ENCODE measurements at places on chromosomes 1 and 21. TPM values are rescaled to one million over a fixed set of nuclear protein-coding genes. Genes with fewer than 3 reads are reported as not detected.

GRCh38 chr1:184583849-184584248 is 170.8 kb downstream of the EDEM3 start:
- DNase-seq = no peak

GRCh38 chr21:41674402-41674801 is 92.5 kb downstream of the RIPK4 start:
- DNase-seq = no peak

- no peak for DNase-seq
Observed at GRCh38 chr1:172907834-172908326, 142.9 kb downstream of the TNFSF18 start.

- no peak for DNase-seq
Observed at GRCh38 chr1:29805896-29806160, 569.5 kb downstream of the PTPRU start.

The ETV3L gene
- not detected for polyA plus RNA-seq

GRCh38 chr1:151458802-151459330 is 428 bp downstream of the POGZ start:
- DNase-seq = peak; percentile 35

The CORT gene
- polyA plus RNA-seq = not detected

DNA sequence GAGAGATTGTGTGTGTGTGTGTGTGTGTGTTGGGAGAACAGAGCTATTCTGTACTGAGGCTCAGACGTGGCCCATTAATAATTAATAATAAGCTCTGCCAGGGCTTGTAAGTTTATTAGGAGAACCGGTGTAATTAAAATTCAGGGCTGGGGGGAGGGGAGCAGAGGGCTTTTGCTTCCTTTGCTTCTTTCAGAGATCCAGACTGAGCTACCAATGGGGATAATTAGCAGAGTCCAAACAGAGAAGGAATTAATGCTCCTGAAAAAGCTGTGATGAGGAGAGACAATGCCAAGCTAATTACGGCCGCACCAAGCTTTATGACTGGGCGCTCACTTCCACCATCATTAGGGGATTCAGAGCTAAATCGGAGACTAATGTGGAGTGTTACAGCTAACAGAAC is 4.5 kb downstream of the SYT6 start:
- DNase-seq = no peak

The SPRR1B gene
- not detected for polyA plus RNA-seq

DNA sequence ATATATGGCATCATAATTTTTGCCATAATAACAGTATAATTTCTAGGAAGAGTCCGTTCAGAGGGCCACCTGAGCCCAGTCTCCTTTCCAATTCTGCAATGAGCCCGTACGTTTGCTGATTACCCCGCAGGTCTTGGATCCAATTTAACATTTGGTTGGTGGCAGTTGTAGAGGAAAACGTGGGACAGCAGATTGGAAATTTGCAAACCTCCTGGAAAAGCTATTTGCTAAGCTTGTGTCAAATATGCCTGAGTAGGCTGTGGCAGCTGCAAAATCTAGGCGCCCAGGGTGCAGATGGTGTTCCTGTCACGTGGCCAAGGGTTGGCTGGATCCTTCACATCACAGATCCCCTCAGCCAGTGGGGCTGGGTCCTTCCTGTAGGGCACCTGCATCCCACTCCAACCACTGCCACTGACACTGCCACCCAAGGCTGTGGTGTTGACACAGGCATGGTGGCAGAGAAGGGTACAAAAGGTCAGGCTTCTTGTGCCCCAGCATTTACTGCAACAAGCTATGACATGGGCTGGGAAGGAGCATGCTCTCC is 174.8 kb upstream of the SYT6 start:
- no peak for DNase-seq

The CHIA gene
- not detected for polyA plus RNA-seq

The ABCB10 gene
- 5.2 TPM for polyA plus RNA-seq

GRCh38 chr1:200351826-200352549 is 57.8 kb downstream of the ZNF281 start:
- peak; percentile 56 for DNase-seq

GRCh38 chr1:17527036-17527914 is 12.2 kb upstream of the ARHGEF10L start:
- DNase-seq = no peak

DNA sequence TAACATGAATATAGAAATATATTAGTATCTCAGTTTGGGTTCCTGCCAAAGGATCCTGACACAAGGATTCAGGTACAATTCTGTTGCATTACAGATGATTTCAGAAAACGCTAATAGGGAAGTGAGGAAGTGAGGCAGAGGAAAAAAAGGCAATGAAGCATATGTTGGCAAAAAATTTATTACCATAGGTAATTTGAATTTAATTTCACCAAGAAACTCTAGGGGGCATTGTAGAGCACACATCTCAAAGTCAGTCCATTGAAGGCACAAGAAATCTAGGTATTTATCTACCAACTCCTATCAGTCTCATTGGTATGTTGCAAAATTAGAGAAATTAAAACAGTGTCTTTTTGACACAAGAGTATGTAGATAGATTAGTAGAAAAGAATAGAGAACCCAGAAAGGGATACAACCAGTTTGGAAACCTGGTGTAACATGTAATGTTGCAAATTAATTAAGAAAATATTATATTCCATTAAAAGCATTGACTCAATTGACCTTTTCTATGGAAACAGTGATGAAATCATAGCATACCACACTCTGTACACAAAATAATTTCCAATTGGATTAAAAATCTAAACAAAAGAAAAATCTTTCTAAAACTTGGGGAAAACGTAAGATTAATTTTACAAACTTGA is 104.9 kb upstream of the SNX7 start:
- DNase-seq = peak; percentile 31

DNA sequence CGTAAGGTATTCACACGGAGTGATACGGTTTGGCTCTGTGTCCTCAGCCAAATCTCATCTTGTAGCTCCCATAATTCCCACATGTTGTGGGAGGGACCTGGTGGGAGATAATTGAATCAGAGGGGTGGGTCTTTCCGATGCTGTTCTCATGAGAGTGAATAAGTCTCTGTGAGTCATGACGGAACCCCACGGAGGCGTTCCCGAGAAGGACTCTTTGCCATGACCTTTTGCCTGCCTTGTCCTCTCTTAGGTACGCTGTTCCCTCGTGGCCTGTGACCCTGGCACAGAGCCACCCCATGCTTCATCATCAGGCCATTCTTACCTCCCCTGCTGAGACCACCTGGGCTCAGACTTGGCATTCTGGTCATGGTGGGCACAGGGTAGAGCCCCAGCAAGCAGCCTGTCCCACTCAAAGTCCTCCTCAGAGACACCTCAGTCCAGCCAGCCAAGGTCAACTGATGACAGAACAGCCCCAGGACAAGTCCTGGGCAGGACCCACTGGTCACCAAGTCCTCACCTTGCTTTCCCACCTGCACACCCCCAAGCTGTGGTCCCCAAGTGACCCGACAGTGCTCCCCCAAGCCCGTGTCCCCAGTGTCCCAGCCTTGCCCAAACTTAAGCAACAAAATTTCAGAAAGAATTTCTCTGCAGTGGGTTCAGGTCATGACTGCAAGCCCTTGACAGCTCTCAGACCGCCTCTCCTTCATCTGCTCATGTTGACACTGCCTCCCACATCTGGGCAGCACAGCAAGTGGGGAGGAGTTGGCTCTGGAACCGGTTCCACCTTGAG is 158.4 kb downstream of the ACTL8 start:
- no peak for DNase-seq

- no peak for DNase-seq
Observed at GRCh38 chr1:35763201-35763600, 6.6 kb downstream of the CLSPN start.

- DNase-seq = no peak
Observed at GRCh38 chr1:228072658-228073043, 9.9 kb upstream of the ARF1 start.

- DNase-seq = no peak
Observed at GRCh38 chr1:48048064-48048463, 50.9 kb upstream of the TRABD2B start.

The PEX14 gene
- 19.5 TPM for polyA plus RNA-seq

DNA sequence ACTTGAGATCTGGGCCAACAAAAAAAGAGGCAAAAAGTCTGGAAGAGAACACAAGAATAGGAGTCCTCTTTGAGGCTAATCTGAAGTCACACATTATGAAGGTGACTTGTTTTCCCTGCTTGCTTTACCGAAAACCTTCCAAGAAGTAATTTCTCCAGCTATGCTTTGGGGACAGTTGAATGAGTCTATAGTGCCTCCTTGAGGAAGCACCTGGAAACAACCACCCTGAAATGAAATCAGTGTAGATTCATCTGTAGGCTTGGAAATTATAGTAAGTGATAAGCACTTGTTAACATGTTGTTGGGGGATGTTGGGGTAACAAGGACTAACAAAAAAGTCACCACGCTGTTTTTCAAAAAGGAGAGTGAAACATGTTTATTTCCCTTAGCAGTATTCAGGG is 23.4 kb upstream of the RPTN start:
- no peak for DNase-seq

DNA sequence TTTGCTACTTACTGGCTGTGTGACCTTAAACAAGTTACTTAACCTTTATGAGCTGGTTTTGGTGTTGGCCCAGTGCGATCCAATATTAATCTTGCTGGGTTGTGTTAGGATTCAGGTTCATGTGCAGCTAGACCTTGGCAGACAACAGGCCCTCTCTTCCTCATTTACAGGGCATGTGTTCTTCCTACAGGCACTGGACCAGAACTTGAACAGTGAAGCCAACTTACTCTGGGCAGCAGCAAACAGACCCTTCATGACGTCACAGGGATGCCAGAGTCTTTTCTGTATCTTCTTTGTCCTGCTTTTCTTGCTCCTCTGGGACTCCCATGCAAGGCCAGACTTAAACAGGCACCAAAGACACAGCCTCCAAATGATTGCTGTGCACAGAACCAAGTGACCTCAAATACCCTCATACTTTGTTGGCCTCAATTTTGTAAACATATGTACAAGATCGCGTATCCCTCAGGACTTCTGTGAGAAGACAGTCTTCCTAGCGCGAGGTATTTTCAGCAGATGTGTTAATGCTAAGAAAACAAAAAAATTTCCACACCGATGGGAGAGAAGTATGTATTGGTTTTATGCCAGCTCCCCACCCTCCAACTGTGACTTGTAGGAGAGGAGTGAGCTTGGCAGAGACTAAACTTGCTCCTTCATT is 73.7 kb downstream of the URB2 start:
- no peak for DNase-seq

The PGLYRP4 gene
- polyA plus RNA-seq = not detected

DNA sequence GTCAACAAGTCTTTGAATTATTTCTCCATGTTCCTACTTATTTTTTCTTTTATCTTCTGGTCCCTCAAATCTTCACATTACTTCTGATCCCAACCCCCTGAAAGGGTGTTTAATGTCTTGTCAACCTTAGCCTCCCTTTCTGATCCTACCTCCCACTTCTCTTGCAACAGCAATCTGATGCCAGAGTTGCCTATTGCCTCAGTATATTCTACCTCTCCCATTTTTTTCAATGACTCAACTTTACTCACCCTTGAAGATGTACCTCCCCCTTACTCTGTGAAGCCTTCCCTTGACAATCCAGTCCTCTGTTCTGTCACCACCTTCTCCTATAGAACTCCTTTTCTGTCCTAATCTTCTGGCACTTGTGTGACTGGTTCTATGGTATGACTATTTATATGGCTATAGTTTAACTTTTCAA is 99.5 kb upstream of the CD55 start:
- no peak for DNase-seq

DNA sequence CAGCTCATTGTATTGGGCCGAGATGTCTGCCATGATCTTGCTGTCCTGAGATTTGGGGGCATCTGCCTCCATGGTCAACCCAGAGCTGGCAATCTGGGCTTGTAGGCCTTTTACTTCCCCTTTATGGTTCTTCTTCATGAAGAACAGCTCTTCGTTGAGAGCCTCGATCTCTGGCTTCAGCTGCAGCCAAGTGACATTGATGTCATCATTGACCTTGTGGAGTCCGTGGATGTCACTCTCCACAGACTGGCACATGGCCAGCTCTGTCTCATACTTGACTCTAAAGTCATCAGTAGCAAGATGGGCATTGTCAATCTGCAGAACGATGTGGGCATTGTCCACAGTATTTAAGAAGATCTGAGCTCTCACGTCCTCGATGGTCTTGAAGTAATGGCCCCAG is 29.2 kb downstream of the RAP1A start:
- no peak for DNase-seq

The CYYR1 gene
- polyA plus RNA-seq = 13.2 TPM

- no peak for DNase-seq
Observed at GRCh38 chr1:209080170-209080781, 503.2 kb upstream of the CAMK1G start.

GRCh38 chr1:237074371-237075117 is 32.6 kb downstream of the RYR2 start:
- DNase-seq = no peak

The LCE1D gene
- not detected for polyA plus RNA-seq

The SPRR2B gene
- not detected for polyA plus RNA-seq

GRCh38 chr1:39959651-39960333 is 4.8 kb downstream of the MFSD2A start:
- no peak for DNase-seq

The LMX1A gene
- polyA plus RNA-seq = not detected

The KRTAP21-3 gene
- polyA plus RNA-seq = not detected

- DNase-seq = no peak
Observed at GRCh38 chr1:180177931-180178330, 23.3 kb downstream of the QSOX1 start.

DNA sequence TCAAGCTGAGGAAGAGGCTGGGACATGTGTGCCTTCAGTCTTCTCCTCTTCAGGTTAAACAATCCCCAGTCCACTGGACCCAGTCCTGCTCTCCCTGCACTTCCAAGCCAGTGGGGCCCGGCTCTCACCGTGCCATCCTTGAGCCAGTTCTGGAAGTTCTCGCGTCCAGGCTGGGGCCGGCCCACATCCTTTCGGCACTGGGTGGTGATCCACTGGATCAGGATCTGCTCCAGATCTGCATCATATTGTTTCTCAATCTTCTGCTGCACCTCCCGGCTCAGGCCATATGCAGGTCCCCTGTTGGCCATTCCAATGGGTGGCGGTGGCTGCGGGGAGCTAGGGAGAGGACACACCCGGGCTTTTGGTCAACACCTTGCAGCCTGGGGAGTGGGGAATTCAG is 5.1 kb downstream of the TAGLN2 start:
- DNase-seq = no peak

DNA sequence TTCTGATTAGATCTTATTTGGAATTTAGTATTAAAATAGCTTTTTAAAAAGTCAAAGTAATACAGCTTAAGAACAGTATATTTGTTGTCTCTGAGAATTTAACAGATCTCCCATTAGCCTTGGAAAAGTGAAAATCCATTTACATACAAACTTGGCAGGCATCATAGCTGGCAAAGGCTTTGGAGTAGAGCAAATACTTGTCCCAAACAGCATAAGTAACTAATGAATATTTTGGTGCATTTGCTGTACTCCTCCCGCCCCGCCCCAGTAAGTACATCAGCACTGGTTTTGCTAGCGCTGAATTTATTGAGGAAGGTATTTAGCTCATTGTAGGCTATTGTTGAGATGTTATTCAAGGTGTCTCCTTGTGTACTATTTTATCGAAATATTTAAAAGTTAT is 417.7 kb upstream of the KAZN start:
- no peak for DNase-seq

The MCOLN3 gene
- polyA plus RNA-seq = not detected

The PKP1 gene
- 0.01 TPM for polyA plus RNA-seq

The S100A7A gene
- polyA plus RNA-seq = not detected

- DNase-seq = no peak
Observed at GRCh38 chr1:117341123-117341522, 26.1 kb upstream of the MAN1A2 start.

The C1orf174 gene
- 31.7 TPM for polyA plus RNA-seq

- no peak for DNase-seq
Observed at GRCh38 chr1:4269330-4269729, 369.3 kb upstream of the C1orf174 start.

Measured in endothelial cell of umbilical vein (primary cell).